ENCODE measurements at places on chromosomes 3 and 15.
A peak's percentile ranks its signal among the peaks of the same experiment; 100 is the strongest.

GRCh38 chr3:15205934-15206661 is at the start of gene CAPN7:
Gene CAPN7, plus strand, starts transcription at chr3:15206246. Its CDS starts 250 bp downstream, at chr3:15206496.
- DNase-seq, result peak; percentile 91

GRCh38 chr3:178646186-178646862 is 110.1 kb downstream of the KCNMB2 start:
- no peak for DNase-seq

DNA sequence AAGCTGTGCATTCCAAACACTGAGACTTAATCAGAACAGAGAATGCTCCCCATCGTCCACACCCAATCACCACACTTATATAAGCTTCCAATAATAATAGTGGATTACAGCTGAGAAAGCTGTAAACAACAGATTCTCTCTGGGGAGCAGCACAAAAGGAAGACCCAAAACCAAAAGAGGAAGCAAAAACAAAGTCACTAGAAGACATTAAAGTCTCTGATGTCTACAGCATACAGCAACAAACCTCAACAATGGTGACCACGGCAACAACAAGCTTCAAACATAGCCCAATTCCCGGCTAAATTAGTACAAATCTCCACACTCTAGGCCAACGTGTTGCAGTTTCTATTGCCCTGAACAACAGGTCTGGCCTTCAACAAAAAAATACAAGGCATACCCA is 37.7 kb downstream of the ZDHHC23 start:
- no peak for DNase-seq

- no peak for DNase-seq
These were observed 26.4 kb upstream of the RPS17 start for GRCh38 chr15:82566690-82567089.

DNA sequence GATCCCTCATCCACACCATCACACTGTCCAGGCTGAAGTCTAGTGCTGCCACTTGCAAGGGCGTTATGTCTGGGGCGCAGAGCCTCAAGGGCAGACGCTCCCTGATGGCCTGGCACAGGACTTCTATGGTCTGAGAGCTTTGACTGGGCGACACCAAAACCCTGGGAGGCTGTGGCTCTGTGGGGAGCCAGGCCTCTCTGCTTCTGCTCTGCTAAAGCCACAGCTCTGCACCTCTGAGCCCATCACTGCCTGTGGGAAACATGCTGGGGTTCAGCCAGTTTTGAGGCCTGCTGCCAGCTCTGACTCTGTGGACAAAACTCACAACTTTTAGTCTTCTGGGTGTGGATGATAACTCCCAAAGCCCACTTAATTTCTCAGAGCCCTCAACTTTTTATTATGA is 6.3 kb upstream of the LCTL start:
- no peak for DNase-seq

- no peak for DNase-seq
These were observed 61.1 kb downstream of the AAGAB start for GRCh38 chr15:67193223-67193990.

DNA sequence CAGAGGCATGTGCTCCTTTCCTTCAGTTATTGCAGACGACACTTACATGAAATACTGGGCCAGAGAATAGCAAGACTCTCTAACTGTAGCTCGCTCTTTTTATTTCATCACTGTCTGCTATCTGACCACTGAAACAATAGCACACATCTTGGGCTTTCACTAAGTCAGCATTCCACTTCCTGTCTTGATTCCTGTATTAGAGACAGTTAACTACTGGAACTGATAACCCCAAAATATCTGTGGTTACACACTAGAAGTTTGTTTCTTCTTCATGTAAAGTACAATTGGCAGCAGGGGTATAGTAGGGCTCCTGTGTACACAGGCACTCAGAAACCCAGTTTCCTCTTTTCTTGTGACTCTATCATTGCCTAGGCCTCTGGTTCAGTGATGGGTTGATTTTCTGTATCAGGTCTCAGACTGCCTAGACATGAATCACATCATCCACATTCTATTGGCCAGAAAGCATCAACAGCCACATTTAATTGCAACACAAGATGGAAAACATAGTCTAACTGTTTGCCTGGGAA is 230.2 kb upstream of the CD96 start:
- no peak for DNase-seq

GRCh38 chr3:85102781-85103180 is 144.0 kb downstream of the CADM2 start:
- DNase-seq, result no peak

DNA sequence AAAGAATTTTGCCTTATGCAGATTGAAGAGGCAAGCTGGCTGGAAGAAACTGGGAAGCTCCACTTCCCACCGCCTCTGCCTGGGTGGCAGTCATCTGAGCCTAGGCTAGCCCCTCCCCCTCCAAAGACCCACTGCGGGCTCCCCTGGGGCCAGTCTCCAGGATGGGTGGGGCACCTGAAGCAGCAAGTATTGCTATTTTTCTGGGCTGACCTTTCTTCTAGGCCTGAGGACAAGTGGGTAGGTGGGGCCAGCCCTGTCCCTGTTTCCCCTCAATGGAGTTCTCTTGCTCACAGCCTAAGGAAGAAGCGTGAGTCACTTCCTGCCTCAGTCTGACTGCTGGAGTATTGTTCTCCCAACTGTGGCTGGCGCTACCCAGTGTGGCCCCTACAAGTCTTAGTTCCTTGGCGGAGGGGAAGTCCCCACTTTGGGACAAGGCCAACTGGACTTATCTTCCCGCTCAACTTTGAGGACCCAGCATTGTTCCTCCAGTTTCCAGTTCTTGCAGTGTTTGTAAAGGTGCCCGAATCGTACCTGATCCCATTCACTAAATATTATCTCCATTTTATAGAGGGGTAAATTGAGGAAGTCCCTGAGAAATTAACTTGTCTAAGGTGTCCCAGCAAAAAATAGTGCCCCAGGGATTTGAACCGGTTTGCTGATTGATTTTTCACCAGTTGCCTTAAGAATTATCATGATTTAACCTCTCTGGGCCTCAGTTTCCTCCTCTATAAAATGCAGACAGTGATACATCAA is 1.4 kb downstream of the FURIN start:
- DNase-seq, result peak; percentile 41

DNA sequence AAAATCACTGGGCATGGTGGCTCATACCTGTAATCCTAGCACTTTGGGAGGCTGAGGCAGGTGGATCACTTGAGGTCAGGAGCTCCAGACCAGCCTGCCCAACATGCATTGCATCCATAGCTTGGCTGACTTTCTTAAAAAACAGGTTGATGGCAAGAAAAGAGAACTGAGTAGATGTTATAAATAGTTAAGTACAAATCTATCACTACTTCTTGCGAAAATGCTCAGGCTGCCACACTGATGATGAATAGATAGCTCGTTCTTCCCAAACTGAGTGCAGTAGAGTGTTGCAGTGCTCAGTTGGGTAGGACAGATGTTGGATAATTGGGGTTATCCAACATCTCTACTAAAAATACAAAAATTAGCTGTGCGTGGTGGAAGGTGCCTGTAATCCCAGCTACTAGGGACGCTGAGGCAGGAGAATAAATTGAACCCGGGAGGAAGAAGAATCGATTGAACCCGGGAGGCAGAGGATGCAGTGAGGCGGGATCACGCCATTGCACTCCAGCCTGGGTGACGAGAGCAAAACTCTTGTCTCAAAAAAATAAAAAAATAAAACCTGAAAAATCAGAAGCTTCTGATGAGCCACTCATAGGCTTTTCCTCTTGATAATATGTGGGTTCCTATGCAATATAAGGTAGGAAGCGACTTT is 1.2 kb downstream of the BTLA start:
- DNase-seq, result no peak

DNA sequence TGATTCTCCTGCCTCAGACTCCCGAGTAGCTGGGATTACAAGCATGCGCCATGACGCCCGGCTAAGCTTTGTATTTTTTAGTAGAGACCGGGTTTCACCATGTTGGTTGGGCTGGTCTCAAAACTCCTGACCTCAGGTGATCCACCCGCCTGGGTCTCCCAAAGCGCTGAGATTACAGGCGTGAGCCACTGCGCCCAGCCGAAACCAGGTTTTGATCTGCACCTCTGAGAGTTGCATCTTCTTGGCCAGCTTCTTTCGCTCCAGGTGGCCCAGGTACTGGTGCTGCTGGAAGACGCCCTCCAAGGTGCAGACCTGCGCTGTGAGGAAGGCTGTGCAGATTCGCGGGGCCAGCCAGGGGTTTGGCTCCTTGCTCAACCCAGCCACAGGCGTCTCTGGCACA is 275.4 kb upstream of the LRRC3B start:
- no peak for DNase-seq

DNA sequence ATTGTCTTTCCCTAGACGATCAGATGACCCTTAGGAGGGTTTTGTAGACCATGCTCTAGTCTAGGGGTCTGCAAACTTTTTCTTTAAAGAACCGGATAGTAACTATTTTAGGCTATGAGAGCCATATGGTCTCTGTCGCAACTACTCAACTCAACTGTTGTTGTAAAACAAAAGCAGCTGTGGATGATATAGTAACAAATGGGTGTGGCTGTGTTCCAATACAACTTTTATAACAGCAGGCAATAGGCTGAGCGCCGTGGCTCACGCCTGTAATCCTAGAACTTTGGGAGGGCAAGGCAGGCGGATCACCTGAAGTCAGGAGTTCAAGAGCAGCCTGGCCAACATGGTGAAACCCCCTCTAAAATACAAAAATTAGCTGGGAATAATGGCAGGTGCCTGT is 6.1 kb upstream of the CMTM6 start:
- no peak for DNase-seq

- no peak for DNase-seq
These were observed 4.7 kb downstream of the C3orf18 start for GRCh38 chr3:50562861-50563260.

GRCh38 chr3:187210545-187211327 is 13.4 kb downstream of the RTP1 start:
- no peak for DNase-seq

- DNase-seq, result no peak
These were observed 385.7 kb upstream of the NR2F2 start for GRCh38 chr15:95944661-95945255.

DNA sequence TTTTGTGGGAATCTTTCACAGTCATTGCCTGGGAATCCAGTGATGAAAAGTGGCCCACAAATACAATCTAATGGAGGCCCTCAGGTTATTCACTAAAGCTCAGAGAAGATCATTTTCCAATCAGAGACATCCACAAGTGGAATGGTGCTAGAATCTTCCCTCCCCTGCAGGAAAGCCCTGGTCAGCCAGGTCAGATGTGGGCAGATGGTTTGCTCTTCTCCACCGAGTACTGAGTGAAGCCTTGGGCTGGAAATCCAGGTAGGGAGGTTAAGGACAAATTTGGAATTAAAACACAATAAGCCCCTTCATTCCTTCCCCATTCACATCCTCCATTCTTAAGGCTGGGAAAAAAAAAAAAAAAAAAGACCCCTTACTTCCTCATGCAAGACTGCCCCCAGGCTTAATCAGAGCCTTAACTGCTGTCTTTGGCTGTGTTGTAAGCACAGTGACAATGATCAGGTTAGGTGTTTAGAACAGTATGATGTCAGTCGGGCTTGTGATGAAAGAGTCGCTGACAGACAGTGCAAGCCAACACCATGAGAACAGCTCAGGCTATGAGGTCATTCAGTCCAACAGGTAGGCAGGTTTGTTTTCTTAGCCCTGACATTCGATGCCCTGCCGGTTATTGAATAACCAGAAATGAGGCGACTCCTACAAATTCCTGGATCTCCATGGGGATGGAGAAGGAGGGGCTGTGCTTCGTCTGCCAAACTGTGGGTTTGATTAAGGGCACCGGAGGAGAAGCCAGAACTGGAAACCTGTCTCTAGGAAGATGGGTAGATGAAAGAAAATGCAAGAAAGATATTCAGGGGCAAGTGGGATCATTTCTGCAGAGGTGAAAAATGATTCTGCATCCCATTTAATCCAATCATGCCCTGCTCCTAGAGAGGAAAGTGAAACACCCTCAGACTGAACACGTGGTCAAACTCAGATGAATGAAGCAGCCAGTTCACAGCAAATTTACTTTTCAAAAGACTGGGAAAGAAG is 23.5 kb upstream of the HES1 start:
- DNase-seq, result no peak

DNA sequence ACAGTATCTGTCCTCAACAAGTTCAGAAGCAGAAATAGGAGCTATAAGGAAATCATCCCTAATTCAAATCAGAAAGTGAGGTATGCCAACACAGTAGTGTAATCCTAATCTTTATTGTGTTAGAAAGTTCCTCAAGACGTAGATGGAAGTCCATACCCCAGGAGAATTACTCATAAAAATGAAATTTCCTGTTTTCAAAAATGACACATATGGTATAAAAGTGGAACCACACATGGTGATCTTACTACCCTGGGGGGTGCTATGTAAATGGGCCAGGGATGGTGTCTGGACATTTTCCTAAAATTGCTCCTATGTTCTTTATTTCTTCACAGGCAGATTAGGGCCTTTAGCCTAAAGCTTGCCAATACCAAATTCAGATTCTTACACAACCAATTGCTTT is 204.1 kb downstream of the ARRDC4 start:
- no peak for DNase-seq

DNA sequence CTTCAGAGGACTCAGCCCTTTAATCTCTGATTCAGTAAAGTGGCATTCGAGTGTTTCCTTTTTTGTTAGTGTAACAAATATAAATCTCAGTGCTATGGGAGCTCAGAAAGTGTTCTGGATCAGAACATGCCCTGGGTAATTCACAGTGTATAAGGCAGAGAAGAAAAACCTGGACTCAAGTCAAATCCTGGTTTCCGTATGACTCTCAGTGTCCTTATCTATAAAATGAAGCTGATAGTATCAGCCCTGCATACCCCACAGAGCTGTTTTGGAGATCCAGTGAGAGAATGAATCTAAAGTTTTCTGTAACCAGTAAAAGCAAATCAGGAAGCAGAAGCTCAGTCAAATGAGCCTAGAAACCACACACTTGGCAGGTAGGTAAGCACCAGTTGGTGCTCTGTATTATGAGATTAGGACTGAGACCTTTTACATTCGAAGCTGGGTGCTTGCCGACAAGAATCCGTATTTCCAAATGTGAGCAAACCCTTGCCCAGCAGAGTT is 67.2 kb downstream of the IL1RAP start:
- no peak for DNase-seq

DNA sequence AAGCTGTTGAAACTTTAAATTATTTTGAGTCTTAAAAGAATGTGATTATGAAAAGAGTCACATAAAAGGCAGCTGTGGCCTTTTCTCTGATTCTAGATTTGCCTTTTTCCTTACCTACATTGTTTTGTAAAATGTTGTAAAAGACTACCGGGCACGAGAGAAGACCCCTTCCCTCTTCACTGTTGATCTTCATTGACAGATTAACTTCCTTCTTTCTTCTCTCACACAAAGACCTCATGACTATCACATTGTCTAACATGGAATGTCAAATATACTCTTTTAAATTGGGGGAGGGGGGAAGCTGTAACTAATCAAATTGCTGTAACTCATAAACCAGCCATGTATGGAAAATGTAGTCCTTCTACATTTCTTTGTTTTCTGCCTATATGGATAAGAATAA is 68.3 kb downstream of the OCA2 start:
- no peak for DNase-seq

GRCh38 chr3:52248816-52249547 is 3.4 kb downstream of the PPM1M start:
- no peak for DNase-seq

Measured in effector CD4-positive, alpha-beta T cell (primary cell).